Stimulated activated CD8-positive, alpha-beta memory T cell treated with anti-CD3 and anti-CD28 coated beads, Interleukin-7, amount 100 ng/mL, for 4 hours (primary cell): ENCODE measurements at places on chromosomes 7 and 10.

DNA sequence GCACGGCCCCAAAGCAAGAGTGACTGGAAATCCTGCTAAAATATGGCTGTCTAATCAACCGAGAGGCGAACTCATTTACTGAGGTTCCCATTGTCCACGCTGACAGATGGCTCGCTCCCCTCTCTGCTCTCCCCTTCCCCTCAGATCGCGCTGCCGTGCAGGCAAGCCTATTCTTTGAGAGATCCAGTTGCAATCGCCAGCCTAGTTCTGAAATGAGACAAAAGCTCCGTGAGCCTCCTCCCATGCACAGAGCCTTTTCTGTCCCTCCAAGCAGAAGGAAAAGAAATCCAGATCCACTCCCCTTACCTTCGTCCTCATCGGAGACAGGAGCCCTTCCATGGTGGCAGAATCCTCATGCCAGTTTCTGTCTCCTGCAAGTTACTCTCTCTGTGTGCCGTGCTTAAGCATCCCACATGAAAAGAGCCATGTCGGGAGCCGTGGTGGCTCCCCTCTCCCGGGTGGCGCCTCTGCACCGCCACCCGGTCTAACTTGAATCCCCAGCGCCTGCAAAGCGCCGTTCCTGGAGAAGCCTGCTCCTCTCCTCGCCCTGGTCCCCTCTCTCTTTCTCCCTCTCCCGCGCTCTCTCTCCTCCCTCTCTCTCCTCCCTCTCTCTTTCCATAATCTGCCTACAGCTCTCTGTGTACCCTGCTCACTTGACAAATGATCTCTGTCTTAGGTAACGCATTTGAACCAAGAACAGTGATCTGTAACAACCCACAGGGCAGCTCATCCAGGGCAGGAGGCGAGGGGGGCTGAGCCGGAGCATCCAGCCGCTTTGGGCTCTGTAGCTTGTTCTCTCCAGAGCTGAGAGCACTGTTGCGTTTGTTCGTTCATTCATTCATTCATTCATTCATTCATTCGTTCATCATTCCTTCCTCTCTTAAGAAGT lies 156.8 kb downstream of the FRMD4A start:
- DNase-seq = no peak

DNA sequence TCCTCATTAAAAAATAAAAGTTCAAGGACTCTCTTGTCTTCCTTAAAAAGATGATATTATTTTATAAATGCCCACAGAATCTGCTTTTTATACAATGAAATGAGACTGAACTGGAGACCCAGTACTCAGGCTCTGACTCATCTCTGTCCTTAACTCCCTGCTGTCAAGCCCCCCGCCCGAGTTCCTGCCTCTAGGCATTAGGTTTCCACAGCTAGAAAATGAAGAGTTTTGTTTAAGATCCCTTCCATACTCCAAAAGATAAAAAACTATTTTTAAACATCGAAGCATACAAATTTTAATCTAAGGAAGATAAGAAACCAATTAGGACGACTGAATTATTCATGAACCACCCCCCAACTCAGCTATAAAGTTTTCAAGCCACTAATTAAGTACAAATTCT lies 97.7 kb upstream of the FEZF1 start:
- no peak for DNase-seq

DNA sequence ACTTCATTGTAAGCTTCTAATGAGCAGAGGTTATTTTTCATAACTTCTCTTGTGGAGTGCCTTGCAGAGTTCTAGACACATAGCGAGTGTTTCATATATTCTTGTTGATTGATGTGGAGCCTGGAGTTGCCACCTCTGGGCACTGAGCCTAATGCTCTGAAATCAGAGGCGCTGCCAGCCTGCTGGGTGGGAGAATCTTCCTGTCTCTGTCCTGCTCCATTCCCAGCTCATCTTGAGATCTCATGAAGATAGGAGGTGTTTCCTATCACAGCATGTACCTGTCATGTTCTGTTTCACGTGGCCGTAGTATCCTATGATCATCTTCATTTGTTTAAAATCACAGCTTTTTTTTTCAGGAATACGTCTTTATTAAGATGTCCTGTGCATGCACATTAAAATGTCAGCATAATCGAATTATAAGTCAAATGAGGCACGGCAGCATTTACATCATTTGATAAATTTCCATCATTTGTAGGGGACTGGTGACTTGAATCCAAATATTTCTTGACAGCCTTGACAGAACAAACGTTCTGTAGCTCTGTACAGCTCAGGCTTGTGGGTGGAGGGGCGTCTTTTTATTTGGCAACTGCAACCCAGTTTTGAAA lies 393.0 kb downstream of the PHTF2 start:
- DNase-seq = no peak

- no peak for DNase-seq
Measured at GRCh38 chr10:5525561-5526341, 990 bp downstream of the CALML3 start.

DNA sequence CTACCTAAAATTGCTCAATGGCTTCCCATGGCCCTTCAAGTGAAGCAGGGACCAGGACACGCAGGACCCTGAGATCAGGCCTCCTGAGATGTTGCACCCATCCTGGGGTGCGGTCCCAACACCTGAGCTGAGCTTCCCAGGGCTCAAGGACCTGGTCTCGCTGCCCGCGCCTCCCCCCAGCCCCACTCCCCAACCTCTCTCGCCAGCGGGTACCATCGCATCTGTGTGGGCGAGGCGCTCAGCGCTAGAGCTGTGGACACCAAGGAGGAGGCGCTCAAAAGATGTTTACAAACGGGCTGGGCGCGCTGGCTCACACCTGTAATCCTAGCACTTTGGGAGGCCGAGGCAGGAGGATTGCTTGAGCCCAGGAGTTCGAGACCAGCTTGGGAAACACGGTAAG lies 7.4 kb upstream of the CRYGN start:
- no peak for DNase-seq

DNA sequence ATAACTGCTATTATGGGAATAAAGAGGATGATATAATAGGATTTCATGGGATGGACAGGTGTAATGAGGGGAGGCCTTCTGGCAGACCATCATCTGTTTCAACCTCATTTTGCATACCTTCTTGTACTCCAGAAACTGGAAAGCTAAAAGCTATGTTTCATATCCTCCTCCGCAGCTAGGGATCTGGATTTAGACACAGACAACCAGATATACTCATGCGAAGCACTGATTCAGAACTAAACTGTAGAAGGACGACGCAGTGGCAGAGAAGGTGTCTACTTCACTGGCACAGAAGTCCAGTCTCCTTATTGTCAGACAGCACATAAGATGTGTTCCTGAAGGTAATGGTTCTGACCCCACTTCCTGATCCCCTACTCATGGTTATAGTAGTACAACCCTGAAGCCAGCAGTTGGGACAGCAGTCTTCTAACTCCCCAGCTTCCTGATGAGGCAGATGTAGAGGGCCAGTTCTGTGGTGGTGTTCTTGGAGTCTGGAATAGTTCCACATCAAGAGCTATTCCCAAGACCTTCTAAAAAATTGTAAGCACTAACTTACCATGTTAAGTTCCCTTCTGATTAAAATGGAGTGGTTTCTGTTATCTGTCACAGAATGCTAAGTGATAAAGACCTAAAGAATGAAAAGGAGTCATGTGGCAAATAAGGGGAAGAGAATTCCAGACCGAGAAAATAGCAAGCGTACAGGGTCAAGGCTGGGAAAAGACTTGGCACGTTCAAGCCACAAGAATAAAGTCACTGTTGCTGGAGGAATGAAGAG lies 550.3 kb downstream of the GRM8 start:
- no peak for DNase-seq

DNA sequence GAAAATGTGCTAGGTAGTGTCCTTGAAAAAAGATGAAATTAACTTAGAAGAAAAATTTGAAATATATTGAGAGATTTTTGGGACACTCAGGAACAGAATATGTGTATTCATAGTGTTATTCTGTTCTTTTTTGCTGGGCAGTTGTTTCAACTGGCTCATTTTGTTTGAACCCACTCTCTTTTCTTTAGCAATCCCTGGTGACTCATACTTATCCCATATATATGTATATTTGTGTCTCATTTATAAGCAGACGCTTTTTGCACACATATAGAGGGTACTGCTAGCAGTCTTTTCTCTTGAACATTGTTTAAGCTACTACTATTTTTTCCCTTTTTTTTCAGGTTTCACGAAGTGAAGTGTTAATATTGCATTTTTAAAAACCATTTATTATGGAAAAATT lies 1.9 kb downstream of the EXOC6 start:
- DNase-seq = no peak

DNA sequence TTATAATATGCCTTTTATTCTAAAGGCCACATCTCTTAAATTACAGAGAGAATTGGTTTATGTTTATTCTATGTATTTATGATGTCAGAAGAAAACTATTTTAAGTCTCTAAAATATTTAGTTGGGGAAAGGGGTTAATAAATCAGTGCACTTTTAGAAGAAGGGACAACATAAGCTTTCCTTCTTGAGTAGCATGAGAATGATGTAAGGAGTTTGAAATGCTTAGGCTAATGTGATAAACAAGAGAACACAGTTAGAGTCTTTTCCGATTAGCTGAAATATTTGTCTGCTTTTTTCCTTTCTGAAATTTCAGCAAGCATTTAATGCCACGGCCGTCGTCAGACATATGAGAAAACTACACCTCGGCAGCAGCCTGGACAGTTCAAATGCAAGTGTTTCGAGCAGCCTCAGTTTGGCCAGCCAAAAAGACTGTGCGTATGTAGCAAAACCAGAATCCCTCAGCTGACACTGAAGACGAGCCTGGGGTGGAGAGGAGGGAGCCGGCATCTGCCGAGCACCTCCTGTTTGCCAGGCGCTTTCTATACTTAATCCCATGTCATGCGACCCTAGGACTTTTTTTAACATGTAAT lies 176.2 kb downstream of the CCDC3 start:
- no peak for DNase-seq

- DNase-seq = no peak
Measured at GRCh38 chr10:28928484-28928883, 251.2 kb downstream of the BAMBI start.

DNA sequence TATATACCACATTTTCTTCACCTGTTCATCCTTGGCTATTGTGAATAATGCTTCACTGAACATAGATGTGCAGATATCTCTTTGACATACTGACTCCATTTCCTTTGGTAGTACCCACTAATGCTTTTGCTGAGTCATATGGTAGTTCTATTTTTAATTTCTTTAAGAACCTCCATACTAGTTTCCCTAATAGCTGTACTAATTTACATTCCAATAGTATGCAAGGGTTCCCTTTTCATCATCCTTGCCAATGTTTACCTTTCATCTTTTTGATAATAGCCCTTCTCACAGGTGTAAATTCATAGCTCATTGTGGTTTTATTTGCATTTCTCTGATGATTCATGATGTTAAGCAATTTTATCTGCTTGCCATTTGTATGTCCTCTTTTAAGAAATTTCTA lies 159.9 kb downstream of the CALCR start:
- DNase-seq = no peak

DNA sequence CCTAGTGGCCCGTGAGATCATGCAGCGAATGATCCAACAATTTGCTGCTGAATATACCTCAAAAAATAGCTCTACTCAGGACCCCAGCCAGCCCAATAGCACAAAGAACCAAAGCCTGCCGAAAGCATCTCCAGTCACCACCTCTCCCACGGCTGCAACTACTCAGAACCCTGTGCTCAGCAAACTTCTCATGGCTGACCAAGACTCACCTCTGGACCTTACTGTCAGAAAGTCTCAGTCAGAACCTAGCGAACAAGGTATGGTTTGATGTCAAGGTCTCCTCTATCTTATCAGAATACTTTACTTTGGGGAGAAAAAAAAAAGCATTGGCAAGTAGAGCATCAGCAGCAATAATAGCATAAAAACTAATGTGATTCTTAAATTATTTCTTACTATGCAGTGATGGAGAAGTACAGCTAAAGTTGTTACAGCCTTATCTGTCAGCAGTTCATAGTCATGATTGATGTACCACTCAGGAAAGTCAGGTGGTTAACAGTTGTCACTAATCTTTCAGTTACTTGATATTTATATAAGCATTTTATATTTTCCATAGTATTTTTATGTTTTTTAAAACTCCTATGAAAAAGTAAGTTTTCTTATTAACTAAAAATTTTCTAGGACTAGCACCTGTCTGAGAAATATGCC lies 117.1 kb downstream of the LCOR start:
- no peak for DNase-seq

DNA sequence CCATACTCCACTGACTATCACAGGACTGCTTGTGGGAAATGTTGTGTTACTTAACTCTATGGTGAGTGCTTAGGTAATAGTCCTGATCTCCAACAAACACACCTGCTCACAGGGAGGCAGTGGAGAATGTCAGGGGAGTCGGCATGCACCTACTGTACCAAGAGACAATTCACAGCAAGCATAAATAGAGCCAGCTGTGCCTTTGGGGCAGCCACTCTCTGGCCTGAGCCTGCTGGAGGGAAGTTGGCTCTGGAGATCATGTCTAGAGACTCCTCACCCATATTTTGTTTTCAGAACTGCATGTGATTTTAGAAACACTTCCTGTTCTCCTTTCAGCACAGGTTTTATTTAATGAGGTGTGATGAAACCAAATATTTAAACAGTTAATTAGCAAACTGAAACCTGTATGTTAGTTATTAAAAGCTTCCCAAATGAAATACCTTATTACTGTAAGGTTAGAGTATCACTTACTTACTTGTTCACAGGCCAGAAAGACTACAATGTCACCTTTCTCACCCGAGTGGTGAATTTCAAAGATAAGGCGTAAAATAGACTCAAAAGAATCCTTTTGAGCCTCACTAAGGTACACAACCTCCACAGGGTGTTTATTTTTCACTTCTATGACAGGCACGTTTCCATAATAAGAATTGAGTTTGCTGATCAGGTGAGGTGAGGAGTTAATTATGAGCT lies 21.8 kb downstream of the DHX32 start:
- DNase-seq = no peak

GRCh38 chr10:80829562-80829961 lies 291.9 kb downstream of the SH2D4B start:
- no peak for DNase-seq

GRCh38 chr7:101165958-101166647 lies 734 bp upstream of the VGF start:
- DNase-seq = no peak

DNA sequence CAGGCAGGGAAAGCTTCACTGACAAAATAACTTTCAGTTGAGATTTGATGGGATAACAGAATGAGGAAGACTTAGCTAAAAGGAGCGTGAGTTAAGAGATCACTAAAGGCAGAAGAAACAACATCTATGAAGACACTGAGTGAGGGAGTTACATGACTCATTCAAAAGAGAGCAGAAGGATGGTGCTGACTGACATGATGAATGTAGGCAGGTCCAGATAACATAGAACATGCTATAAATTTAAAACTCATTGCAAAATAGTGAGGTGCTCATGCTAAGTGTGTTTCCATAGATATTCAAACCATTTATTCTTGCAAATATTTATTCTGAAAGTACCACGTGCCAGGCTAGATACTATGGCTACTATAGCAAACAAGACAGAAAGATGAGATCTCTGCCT lies 116.4 kb upstream of the DGKB start:
- no peak for DNase-seq

DNA sequence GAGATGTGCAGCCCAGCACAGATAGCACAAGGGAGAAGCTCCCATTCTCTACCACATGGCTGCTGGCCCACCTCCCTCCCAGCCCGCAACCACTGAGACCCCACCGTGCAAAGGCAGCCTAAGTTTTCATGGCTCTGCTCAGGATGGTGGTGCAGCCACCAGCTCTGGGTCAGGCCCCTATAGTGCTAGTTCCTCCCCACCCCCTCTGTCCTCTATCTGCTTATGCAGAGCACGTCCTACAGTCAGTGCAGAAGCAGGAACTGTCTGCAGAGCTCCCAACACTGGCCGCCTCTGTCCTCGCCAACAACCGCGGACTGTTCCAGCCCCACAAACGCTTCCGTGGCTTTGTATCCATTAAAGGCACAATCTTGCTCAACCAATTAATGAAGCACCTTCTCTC lies 278.9 kb downstream of the GRID1 start:
- no peak for DNase-seq

- DNase-seq = no peak
Measured at GRCh38 chr10:69388488-69388887, 28.2 kb downstream of the TACR2 start.
